ENCODE measurements at places on chromosomes 3 and 15. TPM values are rescaled to one million over a fixed set of nuclear protein-coding genes. Genes with fewer than 3 reads are reported as not detected.

SLC38A3 gene
- 0.29 TPM for total RNA-seq

ACKR4 gene
- not detected for total RNA-seq

NEK10 gene
- total RNA-seq: 58.6 TPM

SNX22 gene
- 0.29 TPM for total RNA-seq

ARHGEF26 gene
- total RNA-seq: 3.6 TPM

CCDC39 gene
- total RNA-seq: not detected

ROPN1 gene
- not detected for total RNA-seq

VGLL3 gene
- 242 TPM for total RNA-seq
